ENCODE measurements at places on chromosomes 13 and 19. TPM values are rescaled to one million over a fixed set of nuclear protein-coding genes. Genes with fewer than 3 reads are reported as not detected.

GRCh38 chr19:41776700-41777099 is 19.7 kb upstream of the CEACAM3 start:
- no peak for DNase-seq

GRCh38 chr19:33171222-33171795 is 22.8 kb upstream of the LRP3 start:
- DNase-seq: no peak

DNA sequence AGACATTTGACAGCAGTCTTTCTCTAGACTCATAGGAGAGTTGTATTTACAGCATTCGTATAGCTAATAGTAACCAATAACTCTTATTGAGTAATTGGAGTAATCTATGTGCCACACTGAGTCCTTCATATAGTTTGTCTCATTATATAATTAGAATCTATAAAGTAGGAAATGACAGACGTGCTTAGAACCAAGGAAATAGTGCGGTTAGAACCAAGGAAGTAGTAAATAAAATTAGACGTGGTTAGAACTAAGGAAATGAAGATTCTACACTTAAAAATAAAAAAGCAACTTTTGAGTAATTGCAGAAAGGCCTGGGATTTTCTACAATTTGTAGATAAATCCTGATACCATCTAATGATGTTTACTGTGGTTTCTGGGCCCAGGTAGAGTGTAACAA is 107.8 kb upstream of the TNFSF11 start:
- DNase-seq: no peak

GRCh38 chr19:45632468-45633196 is 6.6 kb downstream of the EML2 start:
- peak; percentile 79 for DNase-seq

DNA sequence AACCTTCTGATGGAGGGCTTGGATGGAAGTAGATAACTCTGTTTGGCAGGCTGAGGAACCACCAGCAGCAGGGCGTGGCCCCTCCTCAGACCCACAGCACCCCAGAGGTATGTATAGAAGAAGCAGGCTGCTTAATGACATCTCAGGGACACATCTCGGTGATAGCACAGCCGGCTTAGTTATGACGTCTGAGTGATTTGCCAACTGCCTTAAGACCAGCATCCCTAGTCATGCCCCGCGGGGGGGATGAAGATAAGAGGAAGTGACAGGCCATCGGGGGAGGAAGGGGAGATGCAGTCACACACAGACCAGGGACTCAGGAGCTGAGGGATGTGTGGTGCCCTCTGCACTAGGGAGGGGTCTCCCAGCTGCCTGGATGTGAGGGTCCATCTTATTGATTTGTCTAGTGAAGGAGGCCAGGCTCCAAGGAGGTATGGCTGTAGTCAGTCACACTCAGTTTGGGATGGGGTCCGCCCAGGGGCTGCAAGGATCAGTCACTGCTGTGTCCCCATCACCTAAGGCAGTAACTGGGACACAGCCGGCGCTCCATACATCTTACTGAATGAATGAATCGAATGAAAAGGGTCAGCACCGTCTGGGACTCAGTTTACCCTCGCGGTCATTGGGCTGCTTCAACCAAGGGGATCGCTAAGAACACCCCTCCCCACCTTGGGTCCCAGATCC is 19.2 kb upstream of the ERCC1 start:
- peak; percentile 68 for DNase-seq

DNA sequence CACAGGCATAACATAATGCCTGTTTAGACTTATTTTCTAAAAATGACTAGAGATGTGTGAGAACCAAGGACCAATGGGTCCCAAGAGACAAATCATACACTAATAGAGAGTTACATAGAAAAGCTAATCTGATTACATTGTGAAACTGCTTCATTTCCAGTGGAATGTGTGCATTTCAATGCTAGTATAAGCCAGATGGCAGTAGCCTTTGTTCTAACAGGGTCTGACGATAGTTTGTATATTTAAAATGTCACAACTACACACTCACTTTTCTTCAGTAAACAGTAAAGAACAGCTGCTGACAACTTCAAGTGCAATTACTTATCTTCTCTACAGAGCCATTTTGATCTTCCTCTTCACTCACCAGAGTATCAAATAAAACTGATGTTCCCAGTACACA is 4.3 kb upstream of the SLITRK5 start:
- no peak for DNase-seq

DNA sequence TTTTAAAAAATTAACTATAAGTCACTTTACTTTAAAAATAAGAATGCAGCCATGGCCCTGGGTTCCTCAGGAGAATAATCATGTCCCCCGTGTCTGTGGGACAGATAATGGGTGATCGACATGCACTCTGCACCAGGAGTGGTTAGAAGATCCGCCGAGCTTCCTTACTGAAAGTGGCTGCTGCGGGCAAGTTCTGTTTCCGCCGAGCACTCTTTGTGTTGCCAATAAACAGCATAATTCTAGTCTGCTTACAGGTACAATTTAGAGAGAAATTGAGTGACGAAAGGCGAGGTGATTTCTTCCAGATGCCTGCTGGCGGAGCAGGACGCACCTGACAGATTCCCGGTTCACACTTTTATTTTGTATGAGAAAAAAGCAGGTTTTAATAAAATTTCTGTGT is 139.0 kb downstream of the SOX1 start:
- DNase-seq: no peak

DNA sequence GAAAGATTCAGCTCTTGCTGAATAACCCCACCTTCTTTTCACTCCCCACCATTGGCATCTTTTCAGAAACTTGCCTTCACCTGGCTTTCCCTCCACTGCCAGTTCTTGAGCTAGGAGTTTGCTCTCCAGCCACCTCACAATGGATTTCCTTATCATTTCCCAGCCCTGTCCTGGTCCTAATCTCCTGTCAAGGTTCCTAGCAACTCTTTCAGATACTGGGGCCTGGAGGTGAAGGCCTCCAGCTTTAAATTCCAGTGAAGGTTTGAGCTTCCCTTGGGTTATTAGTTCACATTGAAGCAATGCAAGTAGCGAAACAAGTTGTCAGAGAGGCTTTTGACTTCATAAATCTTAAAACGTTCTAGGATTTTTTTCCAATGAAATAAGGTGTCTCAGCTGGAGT is 320.8 kb upstream of the MAB21L1 start:
- DNase-seq: no peak

DNA sequence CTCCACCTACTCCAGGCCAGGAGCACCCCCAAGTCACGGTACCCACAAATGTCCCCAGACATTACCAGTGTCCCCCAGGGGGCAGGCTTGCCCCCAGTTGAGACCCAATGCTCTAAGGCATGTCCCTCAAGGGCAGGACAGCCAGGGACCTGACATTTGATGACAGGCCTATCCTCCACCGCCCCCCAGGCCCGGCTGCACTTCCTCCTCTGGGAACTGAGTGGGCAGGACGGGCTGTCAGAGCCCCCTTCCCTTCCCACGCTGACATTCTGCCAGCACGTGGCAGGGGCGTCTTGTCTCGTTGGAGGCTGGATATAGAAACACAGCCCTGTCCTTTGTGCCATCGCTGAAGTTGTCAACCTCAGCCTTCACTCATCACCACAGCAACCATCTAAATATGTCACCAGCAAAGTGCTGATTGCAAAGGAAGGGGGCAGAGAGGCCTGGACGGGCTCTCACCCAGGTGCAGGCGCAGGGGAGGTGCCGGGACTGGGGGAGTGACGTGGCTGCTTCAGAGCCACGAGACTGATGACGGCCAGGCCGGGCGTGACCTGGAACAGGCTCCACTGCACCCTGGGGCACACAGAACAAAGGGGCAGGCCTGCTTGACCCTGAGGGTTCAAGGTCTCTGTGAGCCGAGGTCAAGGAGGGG is 38.4 kb downstream of the GNG7 start:
- peak; percentile 17 for DNase-seq

DNA sequence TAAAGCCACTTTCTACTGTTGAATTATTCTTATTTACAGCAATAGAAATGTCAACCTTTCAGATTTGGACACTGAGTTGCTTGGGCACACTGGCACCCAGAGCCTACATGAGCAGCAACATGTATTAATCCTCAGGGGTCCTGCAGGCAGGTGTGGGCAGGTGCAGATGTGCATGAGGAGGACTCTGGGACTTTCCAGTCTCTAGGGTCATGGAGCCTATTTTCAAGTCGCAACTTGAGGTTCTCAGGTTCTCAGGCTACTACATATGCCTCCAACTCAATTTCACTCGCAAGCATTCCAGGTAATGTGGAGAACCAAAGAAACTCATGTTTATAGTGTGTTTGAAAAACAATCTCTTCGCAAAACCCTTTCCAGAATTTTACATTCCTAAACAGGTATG is 73.2 kb downstream of the STARD13 start:
- DNase-seq: no peak

DNA sequence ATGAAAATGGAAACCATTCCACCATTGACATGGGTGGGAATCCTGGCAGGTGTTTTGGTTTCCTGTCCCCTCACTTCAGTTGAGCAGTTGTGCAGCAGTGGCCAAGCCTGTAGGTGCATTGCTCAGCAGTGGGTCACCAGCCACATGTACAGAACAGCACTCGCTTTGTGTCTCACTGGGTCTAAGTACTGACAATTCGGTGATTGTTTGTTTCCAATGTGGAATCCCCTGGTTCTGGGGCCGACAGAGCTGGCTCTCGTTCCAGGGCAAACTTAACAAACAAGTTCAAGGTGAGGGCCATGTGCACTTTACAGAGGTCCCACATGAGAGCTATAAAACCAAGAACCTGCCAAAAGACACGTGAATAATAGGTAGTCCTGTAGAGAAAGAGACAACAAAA is 54.1 kb upstream of the SPATA13 start:
- no peak for DNase-seq

GRCh38 chr19:52397310-52398080 is at the start of gene ZNF528:
Gene ZNF528 (plus strand): TSS chr19:52397849. CDS start chr19:52402014, 4,165 bp downstream.
- peak; percentile 98 for DNase-seq

DNA sequence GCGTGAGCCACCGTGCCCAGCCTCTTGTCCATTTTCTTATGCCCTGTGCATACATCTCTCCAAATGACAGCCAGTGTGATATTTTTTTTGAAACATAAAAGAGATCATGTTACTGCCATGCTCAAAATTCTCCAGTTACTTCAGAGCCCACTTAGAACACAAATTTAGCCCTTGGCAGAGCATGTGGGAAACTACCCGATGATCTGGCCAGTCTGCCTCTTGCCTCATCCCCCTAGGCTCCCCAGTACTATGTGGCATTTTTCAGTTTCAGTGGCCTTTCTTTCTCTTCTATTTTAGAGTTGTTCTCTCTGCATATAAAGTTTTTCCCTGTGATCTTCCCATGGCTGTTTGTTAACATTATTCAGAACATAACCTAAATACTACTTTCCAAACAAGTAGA is 323.0 kb downstream of the GPC5 start:
- DNase-seq: no peak

- DNase-seq: no peak
Observed at GRCh38 chr13:114136576-114136975, 4.2 kb upstream of the RASA3 start.

GRCh38 chr13:21747456-21747855 is 76.6 kb downstream of the FGF9 start:
- no peak for DNase-seq

- no peak for DNase-seq
Observed at GRCh38 chr13:27000686-27001085, 170.9 kb downstream of the USP12 start.

DNA sequence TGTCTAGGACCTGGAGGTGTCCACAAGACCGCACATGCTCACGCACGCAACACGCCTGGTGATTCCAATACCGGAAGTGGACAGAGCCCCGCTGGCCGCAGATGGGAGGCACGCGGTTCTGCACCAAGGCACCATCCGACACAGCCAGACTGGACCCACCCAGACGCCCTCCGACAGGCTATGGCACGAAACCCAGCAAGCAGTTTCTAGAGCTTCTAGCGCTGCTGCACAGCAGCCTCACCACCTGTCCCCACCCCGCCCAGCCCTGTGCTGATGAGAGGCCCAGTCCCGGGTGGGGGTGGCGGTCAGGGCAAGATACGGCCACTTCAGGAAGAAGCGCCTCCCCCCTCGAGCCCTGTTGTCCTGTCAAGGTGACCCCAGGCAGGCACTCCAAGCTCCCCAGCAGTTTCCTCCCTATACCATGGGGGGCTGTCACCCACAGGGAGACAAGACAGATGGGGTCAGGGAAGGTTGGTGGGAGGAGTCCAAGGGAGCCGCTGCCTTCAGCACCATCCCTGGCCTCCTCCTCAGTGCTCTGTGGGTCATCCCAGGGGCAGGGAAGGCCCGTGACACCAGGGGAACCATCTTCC is 11.3 kb downstream of the LSM4 start:
- DNase-seq: no peak

DNA sequence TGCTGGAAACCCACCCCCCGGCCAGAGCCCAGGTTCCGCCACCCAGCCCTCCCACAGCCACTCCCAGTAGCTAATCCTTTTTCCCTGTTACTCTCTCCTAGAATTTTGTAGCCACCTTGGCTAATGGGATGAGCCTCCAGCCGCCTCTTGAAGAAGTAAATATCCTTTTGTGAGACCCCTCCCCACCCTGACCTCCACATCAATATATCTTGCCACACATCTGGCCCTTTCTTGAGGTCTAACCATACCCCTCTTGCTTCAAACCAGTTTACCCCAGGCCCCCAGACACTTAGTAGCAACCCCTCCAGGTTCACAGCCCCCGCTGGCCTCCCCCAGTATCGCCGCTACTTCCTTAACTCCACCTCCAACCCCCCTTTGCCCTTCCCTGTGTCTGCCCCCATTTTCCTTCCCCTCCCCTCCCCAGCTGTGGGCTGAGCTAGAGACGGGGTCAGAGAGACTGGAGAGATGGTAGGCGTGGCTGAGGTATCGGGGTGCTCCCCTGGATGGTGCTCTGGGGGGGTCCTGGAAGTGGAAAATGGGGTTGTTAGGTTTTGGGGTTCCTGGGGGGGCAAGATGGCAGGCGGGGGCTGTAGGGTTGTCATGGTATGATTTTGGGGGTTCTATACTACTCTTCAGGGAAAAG is 2.8 kb downstream of the PRMT1 start:
- DNase-seq: no peak

- DNase-seq: peak; percentile 61
Observed at GRCh38 chr13:94656766-94657165, 55.1 kb downstream of the GPR180 start.

TMEM143 gene
- 21.5 TPM for total RNA-seq

PGPEP1 gene
- 20.0 TPM for total RNA-seq

GRK1 gene
- total RNA-seq: 0.16 TPM

GDF15 gene
- not detected for total RNA-seq

IGSF23 gene
- total RNA-seq: not detected

KLK6 gene
- not detected for total RNA-seq

MED4 gene
- 62.7 TPM for total RNA-seq

ACP7 gene
- not detected for total RNA-seq

LYL1 gene
- total RNA-seq: 2.0 TPM

ATP8A2 gene
- total RNA-seq: 0.39 TPM
